ENCODE measurements at places on chromosomes 7 and 10.

- DNase-seq = no peak
These were observed 7.3 kb upstream of the PPP1R17 start for GRCh38 chr7:31679574-31680305.

GRCh38 chr7:47942132-47942531 lies 6.1 kb downstream of the PKD1L1 start:
- DNase-seq = no peak

DNA sequence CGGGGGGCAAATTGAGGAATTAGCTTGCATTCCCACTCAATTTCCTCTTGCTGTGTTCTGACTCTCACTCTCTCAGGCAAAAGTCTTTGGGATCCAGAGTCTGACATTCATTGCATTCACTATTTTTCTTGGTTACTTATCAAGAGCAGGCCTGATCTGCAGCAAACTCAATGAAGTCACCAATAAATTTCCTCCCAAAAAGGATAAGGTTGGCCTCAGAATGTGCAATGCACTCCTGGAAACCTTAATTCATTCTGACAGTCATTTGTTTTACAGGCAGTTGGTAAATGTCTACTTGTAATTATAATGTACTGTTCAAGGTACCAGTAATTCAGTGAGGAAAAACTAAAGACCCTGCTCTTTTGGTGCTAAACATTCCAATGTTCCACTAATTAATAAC lies 6.3 kb upstream of the DGKI start:
- no peak for DNase-seq

- DNase-seq = no peak
These were observed 108.3 kb downstream of the COL28A1 start for GRCh38 chr7:7427363-7427762.

DNA sequence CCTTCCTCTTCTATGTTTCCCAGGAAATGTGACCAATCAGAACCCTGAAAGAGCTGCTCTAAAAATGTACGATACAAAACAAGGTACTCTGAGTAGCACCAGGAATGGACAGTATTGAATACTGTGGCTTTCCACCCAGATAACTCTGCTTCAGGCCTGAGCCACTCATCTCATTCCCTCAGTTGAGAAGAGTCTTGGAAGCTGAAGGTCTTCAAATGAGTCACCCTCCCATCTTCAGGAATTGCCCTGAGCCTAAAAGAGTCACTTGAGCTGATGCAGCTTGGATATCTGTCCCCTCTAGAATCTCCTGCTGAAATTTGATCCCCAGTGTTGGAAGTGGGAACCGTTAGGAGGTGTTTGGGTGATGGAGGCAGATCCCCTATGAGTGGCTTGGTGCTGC lies 210.4 kb downstream of the DGKI start:
- no peak for DNase-seq

GRCh38 chr7:339696-340095 lies 49.7 kb downstream of the FOXL3 start:
- DNase-seq = no peak

GRCh38 chr7:152072421-152072820 lies 46.9 kb downstream of the GALNT11 start:
- no peak for DNase-seq

GRCh38 chr10:117663750-117664149 lies 121.2 kb downstream of the EMX2 start:
- no peak for DNase-seq

DNA sequence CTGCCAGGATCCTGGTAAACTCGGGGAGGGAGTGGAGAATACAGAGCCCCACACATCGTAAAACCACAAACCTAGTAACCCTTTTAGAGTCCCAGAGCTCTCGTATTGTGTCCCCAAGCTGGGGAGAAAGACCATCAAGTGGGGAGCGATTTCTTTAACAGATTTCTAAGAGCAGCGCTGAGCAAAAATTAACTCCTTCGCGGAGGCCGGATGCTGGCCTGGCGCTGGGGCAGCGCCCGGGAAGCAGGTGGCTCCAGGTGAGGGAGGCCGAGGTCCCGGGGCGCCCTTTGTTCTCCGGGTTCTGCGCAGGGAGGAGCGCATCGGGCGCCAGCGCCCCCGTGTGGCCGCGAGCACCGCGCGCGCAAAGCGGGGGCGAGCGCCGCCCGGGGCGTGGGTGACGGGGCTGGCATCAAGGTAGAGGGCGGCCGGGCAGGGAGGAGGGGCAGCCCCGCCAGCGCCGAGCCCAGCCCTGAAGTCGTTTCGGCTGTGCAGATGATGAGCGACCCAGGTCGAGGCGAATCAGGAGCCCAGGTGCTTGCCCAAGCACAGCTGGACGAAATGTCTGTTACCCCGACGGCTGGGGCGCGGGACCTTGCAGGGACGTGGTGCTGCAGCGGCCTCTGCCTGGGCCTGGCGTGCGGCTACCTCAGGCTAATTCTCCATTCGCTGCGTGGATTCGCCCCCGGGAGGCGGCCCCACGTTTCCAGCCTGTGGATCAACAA lies 10.4 kb upstream of the FGFR2 start:
- DNase-seq = peak; percentile 16

DNA sequence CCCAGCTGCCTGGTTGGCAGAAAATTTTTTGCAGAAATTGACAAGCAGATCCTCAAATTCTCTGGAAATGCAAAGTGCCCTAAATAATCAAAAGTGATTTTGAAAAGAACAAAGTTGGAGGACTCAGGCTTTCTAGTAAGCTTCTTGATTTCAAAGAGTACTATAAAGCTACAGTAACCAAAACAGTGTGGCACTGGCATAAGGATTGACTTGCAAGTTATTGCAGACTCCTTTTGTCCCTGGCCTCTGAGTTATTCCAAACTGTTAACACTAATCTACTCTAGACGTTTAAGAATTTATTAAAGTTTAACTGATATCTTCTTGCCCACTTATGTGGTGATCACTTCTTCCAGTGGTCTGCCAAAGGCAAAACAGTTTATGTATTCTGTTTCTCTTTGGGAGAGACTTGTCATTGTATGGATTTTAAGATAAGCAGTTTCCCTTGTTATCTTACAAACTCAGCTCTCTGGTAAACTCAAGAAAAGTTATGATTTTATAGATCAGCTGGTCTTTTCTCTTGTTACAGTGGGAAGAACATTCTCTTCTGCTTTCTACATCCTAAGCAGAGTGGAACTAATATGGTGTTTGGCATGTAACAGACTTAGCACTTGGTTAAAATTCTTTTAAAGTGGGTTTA lies 41.4 kb downstream of the LOXL4 start:
- no peak for DNase-seq

GRCh38 chr10:12540341-12540781 lies 191.0 kb downstream of the CAMK1D start:
- no peak for DNase-seq

- DNase-seq = no peak
These were observed 222.7 kb downstream of the CHCHD3 start for GRCh38 chr7:132859199-132859598.

DNA sequence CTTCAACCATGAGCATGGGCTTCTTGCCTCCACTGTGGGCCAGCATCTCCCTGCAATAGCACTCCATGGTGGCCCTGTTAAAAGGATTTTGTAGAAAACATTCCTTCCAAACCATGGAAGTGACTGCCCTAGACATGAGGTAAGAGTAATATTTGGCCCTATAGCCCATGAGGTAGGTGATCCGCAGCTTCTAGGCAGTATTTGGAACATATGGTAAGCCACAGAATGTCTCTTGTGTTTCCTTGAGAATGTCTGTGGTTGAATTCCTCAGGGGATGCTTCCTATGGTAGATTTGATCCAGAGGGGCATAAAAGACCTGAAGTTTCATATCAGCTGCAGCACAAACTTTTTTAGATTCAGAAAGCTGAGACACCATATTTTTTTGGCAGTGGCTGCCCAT lies 54.9 kb downstream of the TMEM168 start:
- DNase-seq = no peak

- DNase-seq = no peak
These were observed 3.3 kb upstream of the OR2F2 start for GRCh38 chr7:143931739-143932138.

- DNase-seq = no peak
These were observed 21.0 kb upstream of the FIS1 start for GRCh38 chr7:101265622-101266516.

- DNase-seq = no peak
These were observed 256.6 kb downstream of the RPS24 start for GRCh38 chr10:78290131-78290750.

DNA sequence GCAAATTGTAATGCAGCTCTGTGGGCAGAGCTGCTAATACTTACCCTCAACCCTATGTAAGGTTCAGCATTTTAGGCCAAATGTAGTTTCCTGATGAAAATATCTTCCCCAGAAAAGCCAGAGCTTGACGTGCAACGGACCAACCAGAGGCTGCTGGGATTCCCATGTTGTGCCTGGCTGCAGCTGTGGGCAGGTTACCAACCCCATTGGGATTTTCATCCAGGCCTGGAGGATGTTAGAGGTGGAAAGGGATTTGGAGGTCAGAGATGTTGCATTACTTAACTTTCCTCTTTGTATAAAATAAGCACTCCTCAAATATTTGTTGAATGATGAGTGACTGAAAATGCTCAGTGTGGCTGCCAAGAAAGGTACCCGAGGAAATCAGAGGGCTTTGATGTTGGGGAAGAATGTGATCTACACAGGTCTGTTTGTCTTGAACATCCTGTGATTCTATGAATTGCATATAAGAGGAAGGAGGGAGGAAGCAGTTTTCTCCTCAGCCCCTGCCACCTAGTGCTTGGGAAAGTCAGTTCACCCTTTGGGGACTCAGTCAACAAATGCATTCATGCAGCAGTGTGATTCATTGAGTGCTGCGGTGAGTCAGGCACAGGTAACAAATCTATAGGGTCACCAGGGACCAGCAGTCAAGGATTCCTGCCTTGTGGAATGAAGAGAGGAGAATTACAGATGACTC lies 487.2 kb downstream of the RPS24 start:
- no peak for DNase-seq

GRCh38 chr10:52249850-52250395 lies 64.2 kb upstream of the DKK1 start:
- no peak for DNase-seq

GRCh38 chr7:43781726-43782607 lies 23.5 kb downstream of the BLVRA start:
- DNase-seq = no peak

DNA sequence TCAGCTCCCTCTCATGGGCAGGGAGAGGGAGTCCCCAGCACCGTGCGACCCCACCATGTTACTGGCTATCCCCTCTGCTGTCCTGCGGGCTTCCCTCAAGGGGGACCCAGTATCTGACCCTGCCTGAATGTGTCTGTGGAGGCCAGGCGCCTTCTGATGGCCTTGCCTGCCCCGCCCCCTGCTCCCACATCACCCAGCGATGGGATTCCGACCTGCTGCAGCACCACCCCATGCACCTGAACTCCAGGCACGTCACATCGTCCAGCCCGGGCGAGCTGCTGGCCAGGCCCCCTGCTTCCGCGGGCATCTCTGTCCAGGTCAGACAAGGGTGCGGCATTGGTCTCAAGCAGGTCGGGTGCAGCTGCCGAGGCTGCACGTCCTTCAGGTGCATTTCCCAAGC lies 19.0 kb downstream of the LRRC27 start:
- DNase-seq = no peak

DNA sequence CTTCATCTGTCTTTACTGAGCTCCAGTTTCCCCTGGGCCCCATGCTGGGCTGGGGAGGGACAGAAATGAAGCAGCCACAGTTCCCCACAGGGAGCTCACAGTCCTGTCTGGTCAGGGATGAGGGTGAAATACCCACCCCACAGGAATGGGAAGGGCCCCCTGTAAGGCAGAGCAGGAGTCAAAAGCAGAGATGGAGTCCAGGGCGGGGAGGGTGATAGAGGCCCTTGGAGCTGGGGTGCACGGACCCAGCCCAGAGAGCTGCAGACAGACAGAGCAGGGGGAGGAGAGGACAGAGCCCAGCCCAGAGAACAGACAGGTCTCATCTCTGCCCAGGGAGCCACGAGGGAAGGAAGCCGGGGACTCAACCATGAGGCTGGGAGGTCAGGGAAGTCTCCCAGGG lies 34.9 kb upstream of the ZNF488 start:
- no peak for DNase-seq

DNA sequence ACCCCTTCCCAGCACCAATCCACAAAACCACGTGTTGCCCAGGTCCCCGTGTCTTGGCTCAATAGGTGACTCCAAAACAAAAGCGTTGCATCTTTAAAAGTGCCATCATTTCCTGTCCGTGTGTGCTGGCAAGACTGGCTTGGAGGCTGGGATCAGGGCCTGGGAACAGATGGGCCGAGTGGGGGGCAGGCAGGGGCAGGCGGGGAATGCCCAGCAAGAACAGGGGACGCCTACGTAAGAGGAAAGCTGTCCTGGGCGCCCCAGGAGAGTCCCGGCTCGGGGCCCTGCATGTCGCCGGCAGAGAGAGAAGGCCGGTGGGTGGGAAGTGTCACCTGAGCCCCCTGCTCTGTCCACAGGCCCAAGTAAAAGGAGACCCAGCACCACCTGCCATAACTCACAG lies 86.5 kb downstream of the PAXIP1 start:
- DNase-seq = no peak

DNA sequence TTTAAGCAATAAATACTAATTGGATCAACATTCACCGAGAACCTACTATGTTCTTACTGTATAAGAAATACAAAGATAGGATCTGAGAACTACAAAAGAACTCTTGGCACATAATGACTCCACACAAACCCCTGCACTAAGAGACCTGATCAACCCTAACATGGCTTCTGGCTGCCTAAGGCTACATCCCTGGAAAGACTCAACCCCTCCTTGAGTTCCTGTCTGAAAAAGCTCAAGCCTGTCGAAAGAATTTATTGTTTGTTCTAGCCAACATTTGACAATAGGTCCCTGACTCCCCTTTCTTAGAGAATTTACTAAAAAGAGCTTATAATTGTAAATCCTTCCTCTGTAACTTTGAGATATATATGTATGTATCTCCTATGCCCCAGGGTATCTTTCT lies 125.3 kb upstream of the SGCE start:
- no peak for DNase-seq

GRCh38 chr7:100602889-100603725 lies 944 bp downstream of the PCOLCE start:
- no peak for DNase-seq

GRCh38 chr7:116534790-116535189 lies 10.0 kb downstream of the CAV1 start:
- no peak for DNase-seq

GRCh38 chr10:53528974-53529373 lies 756.4 kb upstream of the MBL2 start:
- DNase-seq = no peak

GRCh38 chr7:2253525-2254244 lies 11.7 kb downstream of the NUDT1 start:
- no peak for DNase-seq

GRCh38 chr10:133139551-133140065 lies 20.4 kb upstream of the KNDC1 start:
- DNase-seq = no peak

DNA sequence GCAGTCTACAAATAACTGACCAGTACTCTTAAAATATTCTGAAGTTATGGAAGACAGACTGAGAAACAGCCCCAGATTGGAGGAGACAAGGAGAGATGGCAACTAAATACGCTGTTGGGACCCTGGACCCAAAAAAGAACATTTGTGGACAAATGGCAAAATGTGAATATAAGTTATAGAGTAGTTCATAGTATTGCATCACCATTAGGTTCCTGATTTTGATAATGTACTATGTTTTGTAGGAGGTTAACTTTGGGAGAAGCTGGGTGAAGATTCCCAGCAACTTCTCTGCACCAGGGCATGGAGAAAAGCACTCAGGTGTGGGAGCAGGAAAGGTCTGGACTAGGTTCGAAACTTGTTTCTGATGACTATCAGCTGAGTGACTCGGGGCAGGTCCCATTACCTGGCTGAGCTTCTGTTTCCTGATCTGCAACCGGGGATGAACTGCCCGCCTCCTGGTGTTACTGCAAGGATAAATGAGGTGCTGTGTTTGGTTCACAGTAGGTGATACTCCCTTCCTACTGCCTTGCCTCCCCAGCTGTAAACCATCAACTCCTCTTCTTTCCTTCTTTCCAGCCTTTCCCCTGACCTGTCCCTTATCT lies 48.2 kb downstream of the EEPD1 start:
- no peak for DNase-seq

- no peak for DNase-seq
These were observed 43.5 kb downstream of the AOC1 start for GRCh38 chr7:150895809-150896208.

Data from stimulated activated CD8-positive, alpha-beta memory T cell treated with anti-CD3 and anti-CD28 coated beads, Interleukin-7, amount 100 ng/mL, for 24 hours (primary cell).